ENCODE measurements at places on chromosomes 7 and 10.

GRCh38 chr7:155756322-155756721, 55.9 kb downstream of the SHH start:
- DNase-seq: no peak

DNA sequence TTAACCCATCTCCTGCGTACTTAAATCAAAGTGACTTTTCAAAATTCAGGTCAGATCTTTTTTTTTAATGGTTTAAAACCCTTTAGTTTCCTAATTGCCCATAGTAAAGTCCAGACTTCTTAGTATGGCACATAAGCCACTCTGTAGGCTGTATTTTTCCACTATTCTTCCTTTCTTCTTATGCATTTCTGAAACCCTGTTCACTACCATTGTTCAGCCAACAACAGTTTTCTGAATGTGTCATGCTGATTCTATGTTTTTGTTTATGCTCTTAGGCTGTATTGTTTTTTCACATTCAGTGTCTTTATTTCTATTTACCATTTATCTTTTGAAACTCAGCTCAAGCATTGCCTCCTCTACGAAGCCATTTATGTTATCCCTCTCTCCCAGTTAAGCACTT, 26.7 kb downstream of the CCSER2 start:
- no peak for DNase-seq

- DNase-seq: no peak
Observed at GRCh38 chr7:101165958-101166647, 734 bp upstream of the VGF start.

- peak; percentile 93 for DNase-seq
Observed at GRCh38 chr10:102660888-102661657, 16.8 kb downstream of the TRIM8 start.

DNA sequence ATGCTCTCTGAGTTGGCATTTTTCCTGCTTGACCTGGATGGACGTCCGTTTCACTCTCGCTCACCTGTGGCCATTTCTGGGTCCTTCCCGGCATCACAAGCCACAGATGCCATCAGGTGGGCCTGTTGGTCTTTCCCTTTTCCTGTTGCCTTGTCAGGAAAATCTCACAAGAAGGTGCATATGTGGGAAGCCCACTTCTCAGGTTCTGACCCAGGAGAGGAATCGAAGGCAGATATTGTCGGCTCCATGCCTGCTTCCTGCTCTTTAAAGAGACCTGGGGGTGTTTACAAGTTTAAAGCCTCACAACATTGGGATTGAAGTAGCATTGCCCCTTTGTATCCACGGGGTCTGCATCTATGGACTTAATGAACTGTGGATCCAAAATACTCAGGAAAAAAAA, 357.9 kb downstream of the RPS24 start:
- no peak for DNase-seq

DNA sequence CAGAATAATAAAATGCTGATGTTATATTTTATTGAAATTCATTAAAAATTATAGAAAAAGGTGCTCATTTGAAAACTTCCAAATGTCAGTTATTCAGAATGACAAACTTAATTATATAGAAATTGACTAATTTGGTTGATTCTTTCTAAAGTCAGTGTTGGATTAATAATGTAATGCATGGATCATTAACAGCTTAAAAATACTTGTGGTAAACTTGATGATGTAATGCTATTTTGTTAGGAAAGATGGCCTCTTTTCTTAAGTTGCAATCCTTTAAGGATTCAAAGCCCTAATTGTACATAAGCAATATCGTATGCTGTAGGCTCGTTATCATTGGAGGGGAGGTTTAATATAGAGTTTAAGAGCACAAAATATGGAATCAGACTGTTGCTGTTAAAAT, 141.2 kb downstream of the ZEB1 start:
- no peak for DNase-seq

DNA sequence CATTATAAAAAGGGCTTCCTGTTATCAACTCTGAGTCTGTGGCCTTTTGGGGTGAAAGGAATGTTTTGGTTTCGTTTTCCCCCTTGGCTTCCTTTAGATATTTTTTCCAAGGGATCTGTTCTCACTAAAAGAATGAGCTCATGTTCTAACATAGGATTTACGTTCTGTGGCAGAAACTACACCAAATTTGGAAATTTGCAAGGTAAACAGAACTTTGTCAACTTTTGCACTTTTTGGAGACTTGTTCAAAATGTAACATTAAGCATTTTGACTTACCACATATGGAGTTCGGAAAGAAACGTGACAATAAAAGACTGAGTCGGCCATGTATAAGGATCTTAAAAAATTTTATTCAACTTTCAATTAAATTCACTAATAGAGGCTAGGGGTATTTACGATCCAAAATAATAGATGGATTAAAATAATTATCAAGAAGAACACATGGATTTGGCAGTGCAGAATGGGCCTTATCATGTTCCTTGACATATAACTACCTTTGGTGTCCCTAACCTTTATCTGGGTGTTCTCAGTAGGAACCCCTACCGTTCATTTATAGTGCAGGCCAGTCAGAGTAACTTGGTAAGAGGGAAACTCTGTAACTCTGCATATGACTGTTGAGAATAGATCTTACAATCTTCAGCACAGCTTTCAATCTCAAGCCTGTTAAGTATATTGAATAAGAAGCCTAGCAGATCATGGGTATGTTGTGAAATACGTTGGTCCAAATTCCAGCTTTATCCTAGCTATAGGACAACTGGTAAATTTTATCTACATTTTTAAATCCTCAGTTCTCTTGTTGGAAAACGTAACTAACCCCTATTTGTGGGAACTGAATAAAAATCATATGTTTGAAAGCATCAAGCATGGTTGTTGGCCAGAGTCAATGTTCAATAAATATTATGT, 11.8 kb downstream of the CPED1 start:
- DNase-seq: no peak

DNA sequence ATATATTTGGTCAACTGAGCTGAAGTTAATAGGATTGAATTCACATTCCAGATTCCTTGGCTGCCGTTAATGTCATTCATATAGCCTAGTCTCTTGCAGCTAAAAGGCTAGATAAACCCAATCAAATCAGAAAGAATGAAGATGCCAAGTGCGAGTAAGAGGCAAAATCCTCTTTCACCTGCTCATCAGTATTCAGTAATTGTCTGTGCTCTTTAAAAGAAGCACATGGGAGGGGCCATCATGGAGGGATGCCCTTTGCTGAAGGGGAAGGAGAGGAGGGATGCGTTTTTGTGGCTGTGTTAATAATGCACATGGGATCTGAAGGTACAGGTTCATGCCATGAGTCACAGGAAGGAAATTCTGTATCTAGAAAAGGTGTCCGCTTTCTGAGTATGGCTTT, 232.2 kb downstream of the TMEM178B start:
- no peak for DNase-seq

DNA sequence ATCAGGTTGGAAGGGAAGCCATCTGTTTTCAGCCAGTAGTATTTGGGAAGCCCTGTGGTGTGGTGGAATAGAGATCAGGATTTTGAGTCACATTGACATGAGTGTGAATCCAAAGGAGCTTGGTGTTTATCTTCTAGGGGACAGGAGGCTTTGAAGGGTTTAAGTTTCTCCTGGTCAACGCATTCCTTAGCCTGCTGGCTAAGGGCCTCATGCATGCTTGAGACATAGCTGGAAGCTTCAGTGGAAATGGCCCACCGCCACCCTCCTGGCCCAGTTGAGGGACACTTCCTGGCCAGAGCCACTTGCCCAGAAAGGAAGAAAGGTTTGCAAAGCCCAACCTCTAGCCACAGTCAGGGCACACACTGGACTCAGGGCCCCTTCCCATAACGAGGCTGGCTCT, 70.9 kb downstream of the CDK1 start:
- no peak for DNase-seq
